Eye (tissue), 1 donor: ENCODE measurements at places on chromosomes 1 and 21.

GRCh38 chr1:230352537-230352936 is 73.6 kb downstream of the PGBD5 start:
- DNase-seq: peak; percentile 79

DNA sequence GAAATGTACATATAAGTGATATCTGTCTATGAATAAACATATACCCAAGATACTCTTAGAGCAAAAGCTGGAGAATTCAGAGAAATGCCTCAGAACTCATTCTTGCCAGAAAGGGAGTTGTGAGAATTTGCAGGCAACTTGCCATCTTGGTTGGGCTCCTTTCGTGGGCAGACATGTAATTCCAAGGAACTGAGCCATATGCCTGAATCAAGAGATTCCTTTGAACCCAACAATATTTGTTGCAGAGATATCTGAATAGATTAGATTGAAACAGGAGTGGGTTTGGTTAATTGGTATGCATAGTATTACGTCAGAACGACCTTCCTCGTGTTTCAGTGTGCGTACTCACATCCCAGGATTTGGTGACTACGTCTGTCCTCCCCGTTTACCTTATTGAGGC is 67.0 kb downstream of the TGFB2 start:
- no peak for DNase-seq

GRCh38 chr21:42350318-42350910 is 380 bp downstream of the TFF2 start:
- DNase-seq: no peak

DNA sequence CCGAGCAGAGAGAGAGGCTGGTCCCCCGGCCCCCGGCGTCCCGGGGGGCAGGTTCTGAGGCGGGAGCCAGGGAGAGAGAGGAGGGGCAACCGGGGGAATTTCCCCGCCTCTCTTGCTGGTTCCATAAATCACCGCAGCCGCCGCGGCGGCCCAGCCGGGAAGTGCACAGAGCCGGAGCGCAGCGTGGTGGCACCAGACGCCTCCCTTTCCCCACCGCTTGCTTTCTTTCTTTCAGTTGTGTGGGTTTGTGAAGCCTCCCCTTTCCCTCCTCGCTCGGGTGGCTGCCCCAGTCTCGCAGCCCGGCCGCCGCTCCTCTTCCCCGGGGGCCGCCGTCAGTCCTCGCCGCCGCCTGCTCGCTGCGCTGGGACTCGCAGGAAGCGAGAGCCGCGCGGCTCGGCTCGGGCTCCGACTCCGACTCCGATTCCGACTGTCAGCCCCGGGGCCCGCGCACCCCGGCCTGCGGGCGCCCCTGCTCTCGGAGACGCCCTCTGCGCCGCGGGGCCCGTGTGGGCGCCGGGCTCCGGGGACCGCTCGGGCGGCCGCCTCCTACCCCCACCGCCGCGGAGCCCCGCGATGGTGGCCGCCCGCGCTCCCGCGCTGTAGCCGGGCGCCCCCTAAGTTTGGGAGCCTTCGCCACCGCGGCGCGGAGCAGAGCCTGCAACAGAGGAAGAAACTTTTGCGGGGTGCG is at the start of gene CACHD1:
Gene CACHD1, plus strand, starts transcription at position 153 of the 688 bp plus-strand sequence. CDS start 616 bp downstream, outside the sequence.
- DNase-seq: peak; percentile 96

GRCh38 chr1:75742047-75742625 is 17.6 kb downstream of the ACADM start:
- DNase-seq: no peak

GRCh38 chr1:29586991-29587745 is 350.8 kb downstream of the PTPRU start:
- no peak for DNase-seq

GRCh38 chr1:3283849-3284248 is 170.6 kb upstream of the ARHGEF16 start:
- peak; percentile 68 for DNase-seq

- DNase-seq: no peak
These were observed 58.5 kb upstream of the SH3GLB1 start for GRCh38 chr1:86645851-86646250.
